ENCODE measurements at places on chromosomes 3 and 15.

GRCh38 chr3:4720316-4721075 lies 227.3 kb downstream of the ITPR1 start:
- peak; percentile 74 for DNase-seq

DNA sequence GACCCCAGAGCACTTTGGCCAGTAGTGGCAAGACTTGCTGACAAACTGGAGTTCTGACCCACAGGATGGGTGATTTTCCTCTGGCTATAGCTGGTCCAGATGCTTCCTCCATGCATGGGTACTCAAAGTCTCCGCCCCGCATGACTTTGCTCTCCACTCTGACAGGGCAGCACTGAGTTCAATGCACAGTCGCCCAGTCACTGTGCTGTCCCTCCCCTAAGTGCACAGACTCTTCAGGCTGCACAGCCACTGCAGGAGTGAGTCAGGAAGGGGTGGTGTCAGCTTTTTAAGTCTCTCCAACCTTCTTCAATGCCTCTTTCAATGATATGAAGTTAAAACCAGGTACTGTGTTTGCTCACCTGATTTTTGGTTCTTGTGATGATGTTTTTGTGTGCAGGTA lies 17.8 kb downstream of the TEX9 start:
- DNase-seq = peak; percentile 14

DNA sequence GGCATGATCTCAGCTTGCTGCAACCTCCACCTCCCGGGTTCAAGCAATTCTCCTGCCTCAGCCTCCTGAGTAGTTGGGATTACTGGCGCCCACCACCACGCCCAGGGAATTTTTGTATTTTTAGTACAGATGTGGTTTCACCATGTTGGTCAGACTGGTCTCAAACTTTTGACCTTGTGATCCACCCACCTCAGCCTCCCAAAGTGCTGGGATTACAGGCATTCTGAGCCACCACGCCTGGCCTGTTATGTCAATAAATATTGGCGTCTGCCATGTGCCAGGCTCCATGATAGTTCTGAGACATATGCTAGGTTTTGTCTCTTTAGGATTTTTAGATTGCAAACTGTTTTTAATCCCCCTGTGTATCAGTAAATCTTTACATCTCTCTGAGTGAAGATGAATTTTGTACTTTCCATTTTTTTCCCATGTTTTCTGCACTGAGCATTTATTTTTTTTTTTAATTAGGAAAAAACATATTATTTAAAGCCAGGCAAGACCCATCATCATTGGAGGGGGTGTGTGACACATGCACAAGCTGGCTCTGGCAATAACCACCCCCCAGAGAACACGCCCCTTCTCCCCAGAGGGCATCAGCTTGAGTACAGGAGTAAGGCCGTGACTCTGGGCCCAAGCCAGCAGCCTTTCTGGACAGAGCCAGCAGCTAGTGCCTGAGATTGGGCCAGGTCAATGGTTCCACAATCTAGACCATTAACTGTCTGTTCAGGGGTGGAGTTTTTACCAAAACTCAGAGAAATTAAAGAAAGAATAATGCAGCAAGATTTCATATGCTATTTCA lies 51.0 kb upstream of the ATP1B3 start:
- no peak for DNase-seq

DNA sequence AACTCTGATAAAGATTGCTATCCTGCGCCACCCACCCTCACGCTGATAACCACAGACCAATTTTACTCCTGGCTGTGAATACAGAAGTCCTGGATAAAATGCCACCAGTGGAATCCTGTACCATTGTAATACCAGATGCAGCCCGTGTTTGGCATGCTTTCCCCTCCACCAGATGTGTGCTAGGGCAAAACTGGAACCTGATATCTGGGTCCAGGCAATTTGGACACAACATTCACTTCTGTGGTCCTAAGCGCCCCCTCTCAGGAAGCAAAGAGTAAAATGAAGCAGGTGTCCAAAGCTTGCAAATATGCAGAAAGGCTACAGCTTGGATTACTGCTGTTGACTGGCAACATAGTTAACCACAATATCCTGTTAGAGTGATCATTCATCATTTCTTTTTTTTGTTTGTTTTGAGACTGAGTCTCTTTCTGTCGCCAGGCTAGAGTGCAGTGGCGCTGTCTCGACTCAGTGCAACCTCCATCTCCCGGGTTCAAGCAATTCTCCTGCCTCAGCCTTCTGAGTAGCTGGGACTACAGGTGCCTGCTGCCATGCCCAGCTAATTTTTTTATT lies 32.8 kb downstream of the LOXL1 start:
- no peak for DNase-seq

DNA sequence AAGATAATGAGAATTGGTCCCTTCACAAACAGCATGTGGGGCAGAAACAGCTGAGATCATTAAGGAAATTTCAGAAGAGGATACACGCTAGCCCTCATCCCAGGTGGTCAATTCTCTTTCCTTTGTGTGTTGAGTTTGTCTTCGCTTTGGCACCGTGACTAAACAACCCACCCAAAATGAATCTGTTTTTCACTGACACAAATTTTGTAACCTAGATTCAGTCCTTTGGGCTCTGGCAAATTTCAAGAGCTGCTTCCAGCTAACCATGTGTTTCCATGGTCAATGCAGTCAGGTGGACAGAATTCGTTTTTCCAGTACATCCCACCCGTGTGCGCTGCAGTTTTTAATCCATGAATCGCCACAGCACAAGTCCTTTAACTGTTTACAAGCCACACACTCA lies 435.4 kb downstream of the WDR72 start:
- no peak for DNase-seq

DNA sequence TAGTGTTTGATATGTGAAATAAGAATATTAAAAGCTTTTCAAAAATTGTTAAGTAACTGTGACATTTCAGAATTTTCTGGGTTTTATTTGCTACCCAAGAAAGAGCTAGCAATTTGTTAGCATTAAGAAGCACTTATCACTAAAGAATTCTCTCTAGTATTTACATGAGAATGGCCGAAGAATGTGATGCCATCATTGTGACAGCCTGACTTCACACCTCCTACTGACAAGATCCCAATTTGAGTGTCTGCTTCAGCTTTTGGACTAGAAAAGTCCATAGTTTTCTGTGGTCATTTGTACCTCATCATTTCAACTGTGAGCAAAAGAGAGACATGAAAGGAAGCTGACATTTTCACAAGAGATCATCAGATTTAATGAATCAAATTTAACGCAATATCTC lies 548.1 kb upstream of the AGTR1 start:
- DNase-seq = no peak

GRCh38 chr15:90015749-90016148 lies 14.6 kb downstream of the ZNF710 start:
- DNase-seq = no peak

GRCh38 chr15:43095243-43095642 lies 10.6 kb downstream of the UBR1 start:
- DNase-seq = peak; percentile 84

Data from OCI-M1 (cell line).